ENCODE measurements at places on chromosomes 5 and 9.

- DNase-seq: no peak
Observed at GRCh38 chr9:82498541-82499317, 510.2 kb downstream of the SPATA31D1 start.

DNA sequence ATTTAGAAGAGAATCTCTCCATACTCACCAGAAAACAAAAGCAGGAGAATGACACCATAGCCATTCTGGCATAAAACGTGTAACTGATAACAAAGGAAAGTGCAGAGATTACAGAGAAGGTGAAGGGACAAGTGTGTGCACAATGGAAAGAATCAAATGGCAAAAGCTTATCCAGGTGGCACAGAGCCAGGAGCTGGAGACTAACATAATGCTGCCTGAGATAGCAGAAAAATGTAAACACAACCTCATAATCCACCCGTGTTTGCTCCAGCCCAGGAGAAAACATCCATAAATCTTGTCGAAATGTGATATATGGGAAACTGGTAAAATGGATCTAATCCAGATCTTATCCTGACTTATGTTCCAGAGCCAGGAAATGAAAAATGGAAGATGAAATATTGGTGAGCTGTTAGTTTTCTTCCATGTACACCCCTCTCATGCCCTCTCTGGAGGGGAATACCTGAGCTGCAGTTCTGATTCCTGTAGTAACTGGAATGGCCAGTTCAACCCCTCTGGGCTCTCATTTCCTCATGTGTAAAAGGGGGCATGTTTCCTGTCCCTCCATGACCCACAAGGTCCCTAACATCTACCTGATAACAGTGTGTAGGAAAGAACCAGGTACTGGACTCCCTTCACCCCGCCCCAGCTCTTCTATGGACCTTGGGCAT is 212.3 kb upstream of the DAPK1 start:
- DNase-seq: no peak

DNA sequence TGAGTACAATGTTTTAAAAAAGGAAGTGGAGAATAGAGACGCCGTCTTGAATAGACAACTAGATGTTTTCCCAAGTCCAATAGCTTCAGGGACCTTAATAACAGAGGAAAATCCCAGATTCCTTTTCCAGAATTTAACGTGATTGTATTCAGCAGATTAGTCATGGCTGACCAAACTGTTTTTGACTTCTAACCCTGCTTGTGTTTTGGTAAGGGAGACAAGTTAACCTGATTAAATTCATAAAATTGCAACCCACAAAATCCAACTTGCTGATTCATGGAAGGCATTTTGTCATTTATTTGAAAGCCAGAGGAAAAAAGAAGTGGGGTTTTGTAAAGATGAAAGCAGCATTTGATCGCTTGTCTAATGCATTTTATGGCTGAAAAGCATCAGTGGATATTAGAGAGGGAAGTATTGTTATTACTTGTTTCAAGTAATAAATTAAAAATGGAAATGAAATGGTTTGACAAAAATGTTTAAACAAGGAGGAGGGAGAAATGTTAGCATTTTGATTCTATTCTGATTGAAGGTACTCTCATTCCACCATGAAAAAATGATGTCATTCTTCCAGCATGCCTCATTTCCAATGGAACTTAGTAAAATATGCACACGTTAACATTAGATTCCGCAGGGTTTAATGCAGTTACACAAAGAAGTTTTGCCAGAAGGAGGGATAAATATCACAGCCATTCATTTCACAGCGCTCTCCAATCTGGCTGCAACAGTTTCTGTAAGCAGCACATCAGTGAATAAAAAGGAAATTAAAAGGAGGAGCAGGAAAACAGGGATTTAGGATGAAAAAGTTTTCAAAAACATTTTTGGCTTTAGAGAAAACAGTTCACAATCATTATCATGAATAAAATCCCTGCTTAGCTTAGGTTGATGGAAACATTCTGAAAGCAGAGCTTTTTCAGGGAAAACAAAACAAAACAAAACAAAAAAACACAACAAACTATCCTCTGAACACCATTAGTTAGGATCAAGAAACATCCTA is 314.7 kb downstream of the PRR16 start:
- no peak for DNase-seq

DNA sequence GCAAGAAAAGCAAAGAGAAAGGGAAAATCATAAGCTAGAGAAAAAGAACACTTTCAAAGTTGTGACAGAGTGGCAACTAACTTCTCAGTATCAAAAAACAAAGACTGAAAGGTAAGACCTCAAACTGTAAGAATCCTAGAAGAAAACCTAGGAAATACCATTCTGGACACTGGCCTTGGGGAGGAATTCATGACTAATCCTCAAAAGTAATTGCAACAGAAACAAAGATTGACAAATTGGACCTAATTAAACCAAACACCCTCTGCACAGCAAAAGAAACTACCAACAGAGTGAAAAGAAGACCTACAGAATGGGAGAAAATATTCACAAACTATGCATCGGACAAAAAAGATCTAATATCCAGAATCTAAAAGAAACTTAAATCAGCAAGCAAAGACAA is 79.1 kb downstream of the FEM1C start:
- no peak for DNase-seq

- DNase-seq: no peak
Observed at GRCh38 chr9:113546566-113546965, 83.0 kb downstream of the RGS3 start.

All from activated CD8-positive, alpha-beta T cell treated with anti-CD3 and anti-CD28 coated beads, Interleukin-2, amount 10 ng/mL, durations not matched to agents 7 days and 5 days (primary cell).